GM12878 (cell line): ENCODE measurements at places on chromosomes 3 and 15. TPM values are rescaled to one million over a fixed set of nuclear protein-coding genes. Genes with fewer than 3 reads are reported as not detected.

Gene SH3GL3
- not detected in 2 replicates for total RNA-seq

Gene SMAD3
- total RNA-seq, result 39.9 and 40.0 TPM in 2 replicates

Gene TGM4
- total RNA-seq, result not detected in 2 replicates

Gene PAQR9
- not detected in 2 replicates for total RNA-seq

Gene TMEM212
- total RNA-seq, result not detected in 2 replicates
